IPS DF 6.9 (cell line): ENCODE measurements at places on chromosomes 16 and 17.
A peak's percentile ranks its signal among the peaks of the same experiment; 100 is the strongest.

GRCh38 chr16:84214451-84215066 is 23.6 kb downstream of the ADAD2 start:
- no peak overlapping the region for H3K27ac ChIP-seq
- H3K36me3 ChIP-seq, result no peaks in the 10 kb centered on the region
- no peak for DNase-seq
- H3K4me1 ChIP-seq, result no peaks in the 10 kb centered on the region
- H3K4me3 ChIP-seq, result no peak overlapping the region
- no peaks in the 10 kb centered on the region for H3K27me3 ChIP-seq

DNA sequence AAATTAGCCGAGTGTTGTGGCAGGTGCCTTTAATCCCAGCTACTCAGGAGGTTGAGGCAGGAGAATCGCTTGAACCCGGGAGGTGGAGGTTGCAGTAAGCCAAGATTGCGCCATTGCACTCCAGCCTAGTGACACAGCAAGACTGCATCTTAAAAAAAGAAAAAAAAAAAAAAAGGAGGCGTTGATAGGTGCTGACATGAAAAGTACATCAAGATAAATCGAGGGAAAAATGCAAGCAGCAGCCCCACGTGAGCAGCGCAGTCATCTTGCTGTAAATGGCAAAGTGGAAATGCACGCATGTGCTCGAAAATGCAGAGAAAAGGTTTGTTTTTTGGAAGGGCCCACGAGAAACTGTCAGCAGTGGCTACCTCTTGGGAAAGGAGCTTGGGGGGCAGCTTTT is 20.9 kb downstream of the MXRA7 start:
- no peaks in the 10 kb centered on the region for H3K27me3 ChIP-seq
- H3K27ac ChIP-seq, result no peak overlapping the region
- H3K4me3 ChIP-seq, result no peak overlapping the region
- peaks cover 5% of the 10 kb centered on the region; the same call in 1 of the 2 replicates for H3K4me1 ChIP-seq
- DNase-seq, result no peak

DNA sequence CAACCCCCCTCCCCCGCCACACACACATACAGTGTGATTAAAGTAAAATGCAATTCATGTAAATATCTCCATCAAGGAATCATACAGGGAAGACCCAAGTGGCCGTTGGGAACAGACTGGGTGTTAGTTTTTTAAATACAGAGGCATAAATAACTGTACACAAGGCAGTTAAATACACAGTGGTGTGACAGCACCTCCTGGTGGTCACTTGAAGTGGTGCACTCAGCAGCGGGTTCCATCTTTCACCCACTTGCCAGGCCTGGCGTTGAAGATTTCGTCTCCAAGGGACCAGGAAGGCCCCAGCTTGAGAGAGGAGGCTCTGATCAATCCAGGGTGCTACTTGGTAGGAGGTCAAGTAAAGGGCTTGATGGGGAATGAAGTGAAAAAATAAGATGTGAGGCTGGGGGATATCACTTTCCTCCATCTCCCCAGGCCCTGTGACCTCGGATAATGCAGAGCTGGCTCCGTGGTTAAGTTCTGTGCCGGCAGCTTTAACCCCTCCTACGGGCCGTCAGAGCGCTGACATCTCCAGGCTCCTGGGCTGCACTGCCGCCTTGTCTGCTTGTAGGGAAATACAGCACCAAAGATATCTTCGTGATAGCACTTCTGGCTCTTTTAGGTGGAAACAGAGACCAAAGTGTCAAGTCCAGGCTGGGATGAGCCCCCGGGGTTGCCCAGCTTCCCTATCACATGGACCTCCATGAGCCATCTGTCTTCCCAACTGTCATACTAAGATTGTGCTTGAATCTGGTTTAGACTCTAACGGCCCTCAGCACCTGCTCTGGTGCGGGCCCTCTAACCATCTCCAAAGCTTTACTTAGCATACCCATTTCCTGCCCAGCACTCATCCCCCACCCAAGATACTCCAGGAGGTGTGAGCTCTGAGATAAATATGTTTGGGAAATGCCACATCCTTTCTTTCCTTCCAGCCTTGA is 20.7 kb downstream of the LGALS9 start:
- H3K27me3 ChIP-seq, result no peaks in the 10 kb centered on the region
- H3K36me3 ChIP-seq, result no peaks in the 10 kb centered on the region
- peak; percentile 27 for DNase-seq

DNA sequence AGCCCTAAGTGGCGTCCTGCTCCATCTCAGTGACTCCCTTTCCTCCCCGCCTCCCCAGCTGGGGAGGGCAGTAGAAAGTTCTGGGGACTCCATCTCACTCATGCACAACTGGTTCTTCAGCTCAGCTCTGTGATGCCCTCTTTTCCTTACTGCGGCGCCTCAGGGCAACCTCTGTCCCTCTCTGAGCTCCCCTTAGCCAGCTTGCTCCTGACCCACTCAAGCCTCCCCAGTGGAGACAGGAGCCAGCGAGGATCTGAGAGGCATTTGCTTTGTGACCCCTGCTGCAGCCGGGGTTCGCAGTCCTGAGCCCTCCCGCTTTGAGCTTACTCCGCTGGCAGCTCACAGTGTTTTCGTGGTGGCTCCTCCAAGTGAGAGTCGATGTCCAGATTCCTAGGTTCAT is 6.2 kb upstream of the MRC2 start:
- H3K4me3 ChIP-seq, result no peak overlapping the region
- H3K4me1 ChIP-seq, result peaks cover 3% of the 10 kb centered on the region
- no peak overlapping the region for H3K27ac ChIP-seq
- H3K36me3 ChIP-seq, result no peaks in the 10 kb centered on the region
- no peak for DNase-seq
- H3K27me3 ChIP-seq, result no peaks in the 10 kb centered on the region

- H3K4me3 ChIP-seq, result no peak overlapping the region
- no peak overlapping the region for H3K27ac ChIP-seq
- no peaks in the 10 kb centered on the region for H3K27me3 ChIP-seq
- no peaks in the 10 kb centered on the region for H3K36me3 ChIP-seq
- 0 out of 2 replicates have a peak, but pooled peaks cover 1% of the 10 kb centered on the region for H3K4me1 ChIP-seq
These were observed 52.6 kb downstream of the PLCG2 start for GRCh38 chr16:81831722-81832126.

DNA sequence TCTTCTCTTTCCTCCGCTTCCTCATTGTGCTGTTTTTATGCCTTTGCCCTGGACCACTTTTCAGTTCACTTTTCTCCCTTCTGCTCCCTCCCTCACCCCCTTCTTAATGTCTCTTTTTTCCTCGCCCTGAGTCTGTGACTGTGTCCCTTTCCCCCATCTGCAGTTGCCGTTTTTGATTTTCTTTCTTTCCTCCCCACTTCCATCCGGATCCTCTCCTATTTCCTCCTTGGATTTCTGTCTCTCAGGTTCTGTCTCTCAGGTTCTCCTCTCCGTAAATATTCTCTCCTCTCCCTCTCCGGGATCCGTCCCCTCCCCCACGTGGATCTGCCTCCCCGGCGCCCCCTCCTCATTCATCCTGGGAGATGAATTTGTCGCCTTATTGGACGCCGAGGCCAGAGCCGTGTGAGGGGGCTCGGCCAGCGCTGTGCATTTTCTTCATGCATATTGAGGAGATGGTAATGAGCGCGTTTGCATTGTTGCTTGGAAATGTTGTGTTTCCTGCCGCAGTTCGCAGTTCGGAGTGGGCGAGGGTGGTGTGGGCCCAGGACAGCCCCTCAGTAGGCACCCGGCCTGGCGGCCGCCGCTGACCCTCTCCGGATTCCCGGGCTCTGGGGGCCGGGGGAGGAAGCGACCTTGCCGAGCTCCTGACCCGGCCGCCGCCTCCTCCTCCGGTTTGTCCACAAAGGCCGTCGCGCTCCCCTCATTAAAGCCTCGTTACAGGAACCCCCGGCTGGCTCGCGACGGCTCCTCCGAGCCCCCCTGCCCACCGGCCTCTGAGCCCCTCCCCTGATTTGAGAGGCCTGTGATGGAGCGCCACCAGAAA is 4.5 kb upstream of the IRX3 start:
- H3K27me3 ChIP-seq, result peaks cover 36% of the 10 kb centered on the region
- peak overlapping the region; percentile 31; the same call in 1 of the 2 replicates for H3K4me3 ChIP-seq
- H3K36me3 ChIP-seq, result no peaks in the 10 kb centered on the region
- H3K27ac ChIP-seq, result no peak overlapping the region

DNA sequence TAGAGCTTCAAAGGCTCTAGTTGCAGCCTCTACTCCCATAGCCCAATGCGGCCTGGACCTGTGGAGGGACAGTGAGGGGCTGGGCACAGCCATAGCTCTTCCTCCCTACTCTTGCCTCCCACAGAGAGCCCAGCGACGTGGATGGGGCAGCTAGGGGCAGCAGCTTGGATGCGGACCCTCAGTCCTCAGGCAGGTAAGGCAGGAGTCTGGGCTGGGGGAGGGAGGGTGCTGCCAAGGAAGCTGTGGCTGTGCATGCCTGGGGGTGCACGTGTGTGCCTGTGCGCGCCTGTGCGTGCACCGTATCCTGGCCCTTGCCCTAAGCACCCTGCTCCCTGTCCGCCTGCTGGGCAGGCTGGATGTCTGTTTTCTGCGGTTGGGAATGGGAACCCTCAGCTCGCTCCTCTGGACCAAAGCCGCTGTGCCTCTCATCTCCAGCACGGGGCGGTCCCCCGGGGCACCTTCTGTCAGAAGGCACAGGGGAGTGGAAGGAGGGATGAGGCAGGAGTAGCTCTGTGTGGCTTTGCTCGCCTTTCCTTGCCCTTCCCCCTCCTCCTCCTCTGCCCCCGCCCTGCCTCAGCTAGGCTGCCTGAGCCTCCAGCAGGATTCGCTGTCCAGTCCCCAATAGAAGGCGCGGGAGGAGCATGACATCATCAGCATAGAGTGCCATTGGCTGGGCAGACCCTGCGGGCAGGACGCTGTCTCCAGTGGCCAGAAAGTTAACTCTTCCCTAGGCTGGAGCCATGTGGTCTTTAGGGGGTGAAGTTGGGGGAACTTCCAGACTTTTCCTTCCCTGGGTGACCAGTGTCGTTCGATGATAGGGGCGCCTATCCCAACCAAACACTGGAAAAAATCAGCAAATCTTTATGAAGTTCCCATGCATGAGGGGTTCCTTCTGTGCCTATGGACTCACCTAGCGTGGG is 797 bp downstream of the PRCD start:
- peak overlapping the region; percentile 8; the same call in 1 of the 2 replicates for H3K4me3 ChIP-seq
- H3K27me3 ChIP-seq, result peaks cover 14% of the 10 kb centered on the region; the same call in 1 of the 2 replicates
- no peak overlapping the region for H3K27ac ChIP-seq
- no peaks in the 10 kb centered on the region for H3K36me3 ChIP-seq

DNA sequence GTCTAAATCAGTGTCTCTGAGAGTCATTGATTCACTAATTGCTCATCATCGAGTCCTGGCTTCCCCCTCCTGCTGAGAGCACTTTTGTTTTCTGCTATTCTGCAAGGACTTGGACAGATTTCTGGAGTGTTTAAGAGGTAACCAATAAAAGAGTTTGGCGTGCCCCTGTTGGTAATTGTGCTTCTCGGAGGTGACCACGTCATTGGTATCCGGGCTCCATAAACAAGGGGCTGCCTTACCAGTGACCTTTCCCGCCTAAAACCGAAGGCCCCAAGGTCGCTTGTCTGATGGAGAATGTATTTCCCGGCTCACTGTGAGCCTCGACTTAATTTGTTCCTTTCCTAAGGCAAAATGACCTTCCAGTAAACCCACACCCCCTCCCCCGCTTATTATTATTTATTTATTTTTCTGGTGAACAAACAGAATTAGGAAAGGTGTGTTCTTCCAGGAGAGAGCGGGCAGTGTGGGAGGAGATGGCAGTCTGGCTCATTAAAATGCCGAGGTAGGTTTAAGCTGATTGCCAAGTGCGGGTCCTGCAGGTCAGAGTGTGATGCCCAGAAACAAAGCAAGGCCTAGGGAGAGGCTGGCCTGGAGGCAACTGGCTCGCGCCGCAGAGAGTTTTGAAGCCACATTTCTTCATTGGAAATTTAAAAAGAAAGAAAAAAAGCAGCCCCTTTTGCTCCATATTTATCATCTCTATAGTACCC is 30.2 kb downstream of the MSI2 start:
- H3K4me3 ChIP-seq, result no peak overlapping the region
- no peak overlapping the region for H3K27ac ChIP-seq
- H3K27me3 ChIP-seq, result no peaks in the 10 kb centered on the region
- H3K4me1 ChIP-seq, result peaks cover 9% of the 10 kb centered on the region
- H3K36me3 ChIP-seq, result no peaks in the 10 kb centered on the region

DNA sequence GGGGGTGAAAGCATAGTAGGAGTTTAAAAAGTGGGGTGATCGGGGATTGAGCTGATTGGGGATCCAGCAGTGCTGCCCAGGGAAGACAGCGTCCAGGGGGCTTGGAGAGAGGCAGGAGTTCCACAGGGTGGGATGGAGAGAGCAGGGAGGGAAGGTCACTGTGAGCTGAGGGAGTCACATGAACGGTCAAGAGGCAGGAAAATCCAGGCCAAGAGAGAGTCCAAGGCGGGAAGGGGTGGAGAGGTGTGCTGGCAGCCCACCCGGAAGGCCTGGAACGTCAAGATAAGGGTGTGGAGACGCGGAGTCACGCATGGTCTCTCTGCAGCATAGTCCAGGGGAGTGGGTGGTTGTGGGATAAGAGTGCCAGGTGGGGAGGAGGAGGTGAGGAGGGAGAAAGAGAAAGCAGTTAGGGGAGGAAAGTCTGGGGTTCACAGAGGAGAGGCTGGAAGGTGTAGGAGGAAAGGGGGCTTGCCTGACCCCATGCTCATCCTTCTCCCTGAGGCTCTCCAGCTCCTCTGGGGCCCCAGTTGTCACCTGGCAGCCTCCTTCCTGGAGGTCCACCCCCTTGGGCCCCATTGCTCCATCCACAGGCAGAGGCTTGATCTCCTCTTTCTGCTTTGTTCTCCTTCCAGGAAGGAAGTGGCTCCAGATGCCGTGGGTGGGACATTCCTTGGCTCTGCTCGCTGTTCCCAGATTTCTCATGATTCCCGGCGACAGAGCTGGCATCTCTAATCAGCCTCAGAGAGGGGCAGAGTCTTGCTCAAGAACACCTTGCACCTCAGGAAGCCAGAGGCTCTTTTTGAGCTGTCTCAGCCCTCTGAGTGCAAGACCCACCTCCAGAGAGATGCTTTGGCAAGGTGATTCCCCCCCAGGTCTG is 28.7 kb downstream of the CCR7 start:
- H3K27ac ChIP-seq, result no peak overlapping the region
- no peaks in the 10 kb centered on the region for H3K27me3 ChIP-seq
- DNase-seq, result no peak
- H3K36me3 ChIP-seq, result no peaks in the 10 kb centered on the region

- H3K4me1 ChIP-seq, result peaks cover 2% of the 10 kb centered on the region; the same call in 1 of the 2 replicates
- no peak overlapping the region for H3K4me3 ChIP-seq
- peaks cover 10% of the 10 kb centered on the region for H3K27me3 ChIP-seq
- no peak for DNase-seq
- H3K36me3 ChIP-seq, result no peaks in the 10 kb centered on the region
- no peak overlapping the region for H3K27ac ChIP-seq
These were observed 1.7 kb downstream of the SLC22A31 start for GRCh38 chr16:89198417-89199240.

DNA sequence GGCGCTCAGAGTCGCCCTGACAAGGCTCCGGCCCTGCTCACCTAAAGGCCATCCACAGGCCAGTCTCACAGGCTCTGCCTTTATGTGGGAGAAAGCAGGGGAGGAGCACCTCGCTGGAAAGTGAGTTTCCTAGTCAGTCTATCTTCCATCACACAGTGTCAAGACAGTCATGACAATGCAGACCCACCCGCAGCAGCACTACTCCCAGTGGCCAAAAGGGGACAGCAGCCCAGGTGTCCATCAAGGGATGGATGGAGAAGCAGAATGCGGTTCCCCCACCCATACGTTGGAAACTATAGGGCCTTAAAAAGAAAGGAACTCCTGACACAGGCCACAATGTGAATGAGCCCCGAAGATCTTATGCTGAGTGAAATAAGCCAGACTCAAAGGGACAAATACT is 226.8 kb downstream of the ENGASE start:
- no peak for DNase-seq
- H3K27ac ChIP-seq, result no peak overlapping the region
- H3K4me1 ChIP-seq, result no peaks in the 10 kb centered on the region
- no peaks in the 10 kb centered on the region for H3K27me3 ChIP-seq
- no peak overlapping the region for H3K4me3 ChIP-seq
- no peaks in the 10 kb centered on the region for H3K36me3 ChIP-seq

GRCh38 chr17:5897275-5897911 is 172.8 kb upstream of the WSCD1 start:
- H3K27me3 ChIP-seq, result no peaks in the 10 kb centered on the region
- peak; percentile 39 for DNase-seq
- H3K4me3 ChIP-seq, result no peak overlapping the region
- H3K4me1 ChIP-seq, result peaks cover 6% of the 10 kb centered on the region; the same call in 1 of the 2 replicates
